ENCODE measurements at places on chromosomes 6 and 20.

- no peak for DNase-seq
Measured at GRCh38 chr6:133898263-133898662, 9.3 kb downstream of the TCF21 start.

DNA sequence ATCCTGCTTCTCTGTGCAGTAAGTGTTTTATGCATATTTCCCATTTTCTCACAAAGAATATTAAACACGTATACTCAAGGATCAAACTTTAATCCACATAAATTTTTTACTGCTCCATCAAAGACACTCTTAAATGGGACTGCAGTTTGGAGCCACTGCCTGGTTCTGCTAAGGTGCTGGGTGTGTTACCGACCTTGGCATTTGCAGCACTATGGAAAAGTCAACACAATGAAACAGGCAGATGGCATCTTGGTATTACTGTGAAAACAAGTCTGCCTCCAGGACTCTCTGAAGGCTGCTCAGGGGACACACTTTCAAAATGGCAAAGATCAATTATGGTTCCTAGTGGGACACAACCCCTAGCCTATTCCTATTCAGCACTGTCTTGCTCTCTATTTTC lies 17.3 kb upstream of the HLA-G start:
- no peak for DNase-seq

- DNase-seq = no peak
Measured at GRCh38 chr6:30615958-30616810, 859 bp downstream of the PPP1R10 start.

- DNase-seq = no peak
Measured at GRCh38 chr6:134810402-134810801, 139.5 kb downstream of the ALDH8A1 start.

GRCh38 chr6:13427316-13427715 lies 60.1 kb downstream of the GFOD1 start:
- no peak for DNase-seq

Measured in ecto neural progenitor cell (in vitro differentiated cells).